ENCODE measurements at places on chromosomes 3 and 15.
A peak's percentile ranks its signal among the peaks of the same experiment; 100 is the strongest.

GRCh38 chr15:94509259-94509658 is 277.9 kb downstream of the MCTP2 start:
- DNase-seq, result no peak

GRCh38 chr15:54307252-54307902 is 329.1 kb downstream of the UNC13C start:
- no peak for DNase-seq

- DNase-seq, result peak; percentile 31
Measured at GRCh38 chr3:43378066-43378935, 92.0 kb downstream of the SNRK start.

DNA sequence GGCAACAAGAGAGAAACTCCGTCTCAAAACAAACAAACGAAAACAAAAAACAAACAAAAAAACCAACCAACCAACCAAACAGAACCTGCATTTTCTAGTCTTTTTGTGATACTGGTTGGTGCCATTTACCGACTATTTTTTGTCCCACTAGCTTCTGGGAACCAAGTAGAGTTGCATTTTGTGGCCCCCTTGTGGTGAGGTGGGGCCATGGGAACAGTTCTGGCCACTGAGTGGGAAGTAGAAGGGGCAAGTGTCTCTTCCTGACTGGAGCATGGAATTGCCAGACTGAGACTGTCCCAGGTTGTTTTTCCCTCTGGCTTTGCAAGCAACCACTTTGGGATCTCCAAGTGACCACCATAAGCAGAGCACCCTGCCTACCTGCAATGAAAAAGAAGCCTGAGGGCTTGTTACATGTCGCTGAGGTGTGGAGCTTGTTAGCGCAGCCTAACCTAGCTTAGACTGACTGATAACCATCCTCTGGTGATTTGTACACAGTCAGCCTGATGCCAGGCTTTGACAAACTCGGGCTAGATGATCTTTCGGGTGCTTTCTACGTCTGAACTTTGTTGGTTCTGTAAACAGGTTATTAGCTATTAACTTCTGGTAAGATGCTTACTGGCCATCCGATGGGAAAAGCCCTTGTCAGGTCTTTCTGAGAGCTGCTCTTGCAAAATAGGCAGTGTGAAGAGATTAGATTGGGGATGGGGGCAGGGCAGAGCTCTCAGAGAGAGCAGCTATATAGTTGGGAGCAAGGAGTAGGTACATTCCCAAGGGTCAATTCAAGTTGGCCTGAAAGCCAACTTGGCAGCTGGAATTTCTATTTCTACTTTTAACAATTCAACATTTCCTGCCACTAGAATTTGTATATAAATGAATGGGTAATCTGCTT is 172.2 kb downstream of the SSR3 start:
- DNase-seq, result peak; percentile 68

DNA sequence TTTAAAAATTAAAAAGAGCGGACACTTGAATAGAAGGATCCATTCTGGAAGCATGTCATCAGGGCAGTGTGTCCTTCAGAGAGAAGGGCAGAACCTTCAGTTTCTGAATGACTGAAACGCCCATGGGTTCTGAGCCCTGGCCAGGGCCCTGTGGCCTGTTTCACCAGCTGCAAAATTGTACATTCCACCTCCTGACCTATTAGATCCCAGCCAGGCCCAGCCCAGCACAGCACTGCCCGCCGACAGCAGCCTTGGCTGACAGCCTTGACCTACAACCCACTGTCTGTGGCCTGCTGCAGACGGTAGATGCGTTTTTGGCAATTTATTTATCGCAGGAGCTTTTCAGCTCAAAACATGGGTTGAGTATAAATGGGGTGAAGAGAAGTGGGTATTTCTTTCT is 5.9 kb upstream of the POLG start:
- DNase-seq, result no peak

DNA sequence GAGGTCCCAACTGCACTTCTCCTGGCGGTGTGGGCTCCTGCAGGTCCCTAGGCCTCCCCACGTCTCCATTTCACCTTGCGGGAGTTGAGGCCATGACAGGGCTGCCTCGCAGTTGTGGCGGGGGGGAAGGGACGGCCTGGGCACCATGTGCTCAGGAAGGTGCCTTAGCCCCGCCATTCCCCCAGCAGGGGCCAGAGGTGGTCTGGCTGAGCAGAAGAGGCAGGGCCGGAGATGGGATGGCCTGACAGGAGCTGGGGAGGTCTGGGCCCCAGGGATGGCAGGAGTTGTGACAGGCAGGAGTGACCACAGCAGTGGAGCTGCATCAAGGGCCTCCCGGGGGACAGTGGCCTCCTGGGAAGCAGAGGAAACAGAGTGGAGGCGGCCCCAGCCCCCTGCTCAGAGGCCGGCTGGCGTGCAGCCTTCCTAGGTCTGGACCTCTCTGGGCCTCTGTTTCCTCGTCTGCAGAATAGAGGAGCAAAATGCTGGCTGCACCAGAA is 18.7 kb upstream of the KLF15 start:
- DNase-seq, result no peak

- DNase-seq, result no peak
Measured at GRCh38 chr15:53618461-53618860, 141.0 kb downstream of the WDR72 start.

- no peak for DNase-seq
Measured at GRCh38 chr3:61387817-61388216, 136.6 kb upstream of the FHIT start.

GRCh38 chr3:158140396-158140795 is 30.5 kb downstream of the RSRC1 start:
- no peak for DNase-seq

- no peak for DNase-seq
Measured at GRCh38 chr15:64766058-64766457, 9.3 kb downstream of the RBPMS2 start.

DNA sequence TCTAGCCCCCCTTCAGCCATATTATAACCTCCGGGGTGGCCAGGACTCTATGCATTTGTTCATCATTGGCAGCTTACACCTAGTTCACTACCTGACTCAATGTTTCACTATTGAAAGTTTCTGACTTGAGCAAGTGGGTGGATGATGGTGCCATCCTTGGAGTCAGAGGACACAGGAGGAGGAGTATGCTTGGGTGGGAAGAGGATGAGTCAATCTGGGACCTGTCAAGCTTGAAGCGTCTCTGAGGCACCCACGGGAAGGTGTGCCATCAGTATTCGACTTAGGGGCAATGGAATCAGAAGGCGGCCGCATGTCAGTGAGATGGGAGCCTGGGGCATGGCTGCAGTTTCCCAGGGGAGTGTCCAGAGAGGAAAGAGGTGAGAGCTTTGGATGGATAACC is 133.3 kb downstream of the EPHB1 start:
- no peak for DNase-seq

DNA sequence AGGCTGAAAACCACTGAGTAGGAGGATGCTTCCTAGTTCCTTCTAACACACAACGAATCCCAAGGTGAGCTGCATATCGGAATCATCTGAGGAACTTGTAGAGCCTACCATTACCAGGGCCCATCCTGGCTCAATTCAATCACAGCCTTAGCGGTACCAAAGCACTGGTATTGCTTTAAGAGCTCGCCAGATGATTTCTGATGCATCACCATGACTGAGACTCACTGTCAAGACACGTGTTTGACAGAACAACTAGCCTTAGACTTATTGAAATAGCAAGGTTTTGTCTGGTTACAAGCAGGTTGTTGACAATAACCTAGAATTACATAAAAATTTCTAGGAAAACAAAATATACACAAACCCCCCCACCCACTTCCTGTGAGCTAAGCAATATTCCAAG is 68.5 kb downstream of the CBLB start:
- no peak for DNase-seq

DNA sequence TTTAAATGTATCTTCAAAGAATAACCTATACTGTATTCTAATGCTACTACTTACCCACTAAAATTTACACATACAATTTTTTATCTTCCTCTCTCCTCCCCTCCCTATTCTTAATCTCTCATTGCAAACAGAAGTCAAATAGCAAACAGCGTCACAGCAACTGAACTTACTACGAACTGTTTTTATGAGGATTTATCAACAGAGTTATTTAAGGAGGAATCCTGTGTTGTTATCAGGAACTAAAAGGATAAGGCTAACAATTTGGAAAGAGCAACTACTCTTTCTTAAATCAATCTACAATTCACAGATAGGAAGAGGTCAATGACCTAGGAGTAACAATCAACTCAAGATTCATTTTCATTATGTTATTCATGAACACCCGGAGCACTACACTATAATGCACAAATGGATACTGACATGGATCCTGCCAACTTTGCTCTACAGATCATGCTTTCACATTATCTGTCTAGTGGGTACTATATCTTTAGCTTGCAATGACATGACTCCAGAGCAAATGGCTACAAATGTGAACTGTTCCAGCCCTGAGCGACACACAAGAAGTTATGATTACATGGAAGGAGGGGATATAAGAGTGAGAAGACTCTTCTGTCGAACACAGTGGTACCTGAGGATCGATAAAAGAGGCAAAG is 984 bp downstream of the FGF7 start:
- no peak for DNase-seq

DNA sequence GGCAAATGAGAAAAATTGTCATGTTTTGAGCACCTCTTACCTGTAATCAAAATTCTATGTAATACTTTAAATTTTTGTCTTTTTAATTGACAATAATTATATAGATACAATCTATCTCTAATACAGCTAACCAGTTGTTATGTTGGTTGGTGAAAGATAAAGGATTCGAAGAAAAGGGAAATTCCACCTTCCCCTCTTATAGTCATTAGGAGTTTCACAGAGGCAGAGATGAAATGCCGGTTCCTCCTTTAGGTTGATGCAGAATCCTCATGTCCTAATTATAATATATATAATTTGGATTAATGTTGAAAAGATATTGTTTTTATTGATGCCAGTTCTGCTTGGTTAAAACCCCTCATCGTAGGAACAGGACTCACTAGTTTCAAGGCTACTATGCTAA is 67.1 kb downstream of the LRCH3 start:
- peak; percentile 31 for DNase-seq

- DNase-seq, result no peak
Measured at GRCh38 chr3:67094774-67095173, 96.7 kb downstream of the KBTBD8 start.

- DNase-seq, result no peak
Measured at GRCh38 chr15:74227968-74228722, 8.0 kb upstream of the CCDC33 start.

DNA sequence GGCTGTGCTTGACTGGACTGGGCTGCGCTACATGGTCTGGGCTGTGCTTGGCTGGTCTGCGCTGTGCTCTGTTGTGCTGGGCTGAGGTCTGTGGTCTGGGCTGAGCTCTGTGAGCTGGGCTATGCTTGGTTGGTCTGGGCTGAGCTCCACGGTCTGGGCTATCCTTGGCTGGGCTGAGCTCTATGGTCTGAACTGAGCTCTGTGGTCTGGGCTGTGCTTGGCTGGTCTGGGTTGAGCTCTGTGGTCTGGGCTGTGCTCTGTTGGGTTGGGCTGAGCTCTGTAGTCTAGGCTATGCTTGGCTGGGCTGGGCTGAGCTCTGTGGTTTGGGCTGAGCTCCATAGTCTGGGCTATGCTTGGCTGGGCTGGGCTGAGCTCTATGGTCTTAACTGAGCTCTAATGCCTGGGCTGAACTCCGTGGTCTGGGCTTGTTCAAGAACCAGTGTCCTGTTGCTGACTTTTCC is 92.0 kb downstream of the PLXNA1 start:
- peak; percentile 2 for DNase-seq

DNA sequence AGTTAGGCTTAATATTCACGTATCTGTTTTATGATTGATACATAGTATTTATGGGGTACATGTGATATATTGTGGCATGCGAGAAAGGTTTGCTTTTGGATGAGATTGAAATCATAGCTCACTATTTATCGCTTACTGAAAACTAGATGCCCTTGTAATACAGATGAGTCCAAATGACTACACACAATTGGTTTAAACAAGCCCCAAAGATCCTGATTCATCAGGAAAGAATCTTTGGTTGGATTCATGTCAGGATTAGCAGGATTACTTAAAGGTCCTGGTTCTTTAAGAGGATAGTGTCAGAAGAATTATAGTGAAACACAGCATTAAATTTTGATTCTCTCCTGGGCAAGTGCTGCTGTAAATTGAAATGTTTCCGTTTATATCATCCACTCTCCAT is 18.6 kb upstream of the AADAC start:
- DNase-seq, result no peak

DNA sequence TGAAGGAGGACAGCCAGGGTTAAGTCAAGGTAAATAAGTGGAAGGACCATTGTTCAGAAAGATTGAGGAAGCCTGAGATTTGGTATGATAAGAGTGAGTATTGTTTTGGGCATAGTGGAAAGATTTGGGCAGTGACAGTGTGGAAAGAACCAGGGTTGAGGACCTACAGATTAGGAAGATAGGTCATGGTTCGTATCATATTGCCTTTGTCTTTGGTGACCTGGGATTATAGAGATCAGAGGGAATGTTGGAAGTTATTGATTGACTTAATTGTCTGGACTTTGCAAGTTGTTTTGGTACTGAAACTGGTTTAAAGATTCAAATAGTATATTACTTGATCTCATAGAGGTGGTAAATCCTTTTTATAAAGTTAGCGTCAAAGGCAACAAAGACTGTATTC is 23.1 kb upstream of the MGA start:
- DNase-seq, result no peak

GRCh38 chr15:72968531-72968922 is 83.7 kb upstream of the NEO1 start:
- no peak for DNase-seq

- peak; percentile 90 for DNase-seq
Measured at GRCh38 chr3:16427103-16427965, 86.2 kb downstream of the RFTN1 start.

DNA sequence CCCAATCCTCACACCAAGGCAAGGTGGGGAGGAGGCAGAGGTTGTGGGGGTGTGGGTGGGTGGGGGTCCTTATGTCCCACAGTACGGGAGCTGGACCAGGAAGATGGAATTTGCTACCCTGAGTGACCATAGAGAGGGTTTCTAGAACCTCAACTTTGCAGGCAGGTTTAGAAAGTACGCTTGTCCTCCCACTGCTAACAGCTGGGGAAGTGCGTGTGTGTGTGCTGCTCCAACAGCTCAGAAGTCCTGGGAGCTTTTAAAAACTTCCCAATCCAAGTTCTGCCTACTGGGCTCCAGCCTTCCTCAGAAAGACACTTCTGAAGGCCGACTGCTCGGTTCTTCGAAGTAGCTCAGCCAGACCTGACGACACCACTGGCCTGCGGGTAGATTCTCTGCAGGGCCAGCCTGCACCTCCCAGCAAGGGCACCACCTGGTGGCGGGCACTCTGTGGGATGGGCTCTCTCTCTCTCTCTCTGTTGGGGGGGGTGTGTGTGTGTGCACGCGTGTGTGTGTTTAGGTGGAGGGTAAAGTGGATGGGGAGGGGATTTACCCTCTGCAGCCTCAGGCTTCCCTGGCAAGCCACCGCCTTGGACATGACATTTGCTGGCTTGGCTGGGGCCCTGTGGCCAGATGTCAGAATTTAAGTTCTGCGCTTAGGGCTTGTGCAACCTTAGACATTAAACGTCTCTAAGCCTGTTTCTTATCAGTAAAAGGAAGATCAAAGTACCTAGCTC is 15.6 kb downstream of the TMEM158 start:
- DNase-seq, result peak; percentile 80

Measured in suppressor macrophage treated with lipopolysaccharide for 1 hour (primary cell).